Brain microvascular endothelial cell (primary cell): ENCODE measurements at places on chromosomes 4 and X.

GRCh38 chr4:30525662-30526315, 194.4 kb upstream of the PCDH7 start:
- DNase-seq = no peak

- DNase-seq = peak; percentile 10
Observed at GRCh38 chrX:133171962-133172708, 46.0 kb downstream of the TFDP3 start.

DNA sequence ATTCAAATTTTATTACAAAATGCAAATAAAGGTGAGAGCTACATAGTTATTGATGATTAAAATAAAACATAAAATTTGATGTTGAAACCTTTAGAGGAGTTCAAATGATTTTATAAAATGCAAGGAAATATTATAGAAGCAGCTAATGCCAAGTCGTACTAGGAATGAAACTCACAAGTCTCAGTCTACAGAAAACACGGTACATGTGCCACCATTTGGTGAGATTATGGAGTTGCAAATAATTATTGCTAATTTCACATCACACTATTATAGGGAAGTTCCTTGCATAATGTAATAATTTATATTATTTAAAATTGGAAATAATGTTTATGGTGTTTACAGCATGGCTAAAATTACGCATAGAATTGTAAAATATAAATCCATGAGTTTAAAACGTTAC, 1601.7 kb upstream of the TENM3 start:
- DNase-seq = no peak

DNA sequence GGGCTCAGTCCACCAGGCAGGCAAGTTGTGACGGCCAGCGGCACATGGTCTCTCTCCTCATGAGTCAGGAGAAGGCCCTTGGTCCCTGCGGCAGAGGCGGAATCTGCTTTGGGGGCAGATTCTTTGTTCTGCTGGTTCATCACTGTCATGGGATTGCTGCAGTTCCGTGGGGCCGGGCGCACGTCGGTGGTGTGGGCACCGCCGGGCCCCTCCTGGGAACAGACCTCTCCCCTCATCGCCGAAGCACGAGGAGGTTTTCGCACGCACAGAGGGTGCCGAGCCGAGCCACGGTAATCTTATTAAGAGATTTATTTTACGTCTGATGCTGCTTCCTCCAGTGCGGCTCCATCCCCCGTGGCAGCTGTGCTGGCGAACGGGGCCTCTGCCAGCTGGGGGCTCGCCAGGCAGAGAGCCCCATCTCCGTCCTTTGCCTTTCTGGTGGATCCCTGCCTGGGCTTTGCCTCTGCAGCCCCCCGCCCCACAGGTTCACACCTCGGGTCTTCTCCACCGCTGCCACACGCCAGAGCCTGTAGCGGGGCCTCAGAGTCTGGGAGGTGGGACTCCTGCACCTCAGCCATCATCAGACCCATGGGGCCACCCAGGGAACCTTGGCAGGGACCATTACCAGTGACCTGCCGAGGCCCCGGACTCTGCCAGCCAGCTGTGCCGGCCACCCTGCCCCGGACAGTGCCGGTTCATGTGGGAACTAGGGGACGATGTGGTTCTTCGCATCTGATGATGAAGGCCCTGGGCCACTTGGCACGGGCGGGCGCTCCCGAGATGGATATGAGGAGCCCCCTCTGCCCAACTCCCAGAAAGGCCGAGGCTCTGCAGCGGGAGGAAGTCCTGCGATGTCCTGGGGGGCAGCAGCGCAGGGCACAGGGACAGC, 86.7 kb upstream of the NKX1-1 start:
- no peak for DNase-seq
